ENCODE measurements at places on chromosomes 4 and X.

DNA sequence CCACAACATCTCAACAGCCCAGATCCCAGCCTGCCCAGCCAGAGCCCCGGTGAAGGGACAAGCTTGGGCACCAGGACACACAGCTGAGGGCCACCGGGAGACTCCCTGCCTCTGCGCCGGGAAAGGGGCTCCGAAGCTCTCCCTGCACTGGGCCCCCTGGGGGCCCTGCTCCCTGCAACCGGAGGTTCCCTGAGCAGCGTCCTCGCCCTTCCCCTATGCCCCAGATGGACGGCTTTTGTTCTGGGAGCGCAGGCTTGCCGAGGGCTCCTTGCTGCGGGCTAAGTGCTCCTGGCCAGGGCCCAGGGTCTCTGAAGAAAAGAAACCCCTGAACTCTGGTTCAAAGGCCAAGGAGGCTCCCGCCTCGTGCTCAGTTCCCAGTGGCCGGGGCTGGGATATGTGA lies 899 bp upstream of the ZFP92 start:
- DNase-seq: no peak

GRCh38 chr4:84683064-84683850 lies 100.3 kb downstream of the CDS1 start:
- DNase-seq: no peak

DNA sequence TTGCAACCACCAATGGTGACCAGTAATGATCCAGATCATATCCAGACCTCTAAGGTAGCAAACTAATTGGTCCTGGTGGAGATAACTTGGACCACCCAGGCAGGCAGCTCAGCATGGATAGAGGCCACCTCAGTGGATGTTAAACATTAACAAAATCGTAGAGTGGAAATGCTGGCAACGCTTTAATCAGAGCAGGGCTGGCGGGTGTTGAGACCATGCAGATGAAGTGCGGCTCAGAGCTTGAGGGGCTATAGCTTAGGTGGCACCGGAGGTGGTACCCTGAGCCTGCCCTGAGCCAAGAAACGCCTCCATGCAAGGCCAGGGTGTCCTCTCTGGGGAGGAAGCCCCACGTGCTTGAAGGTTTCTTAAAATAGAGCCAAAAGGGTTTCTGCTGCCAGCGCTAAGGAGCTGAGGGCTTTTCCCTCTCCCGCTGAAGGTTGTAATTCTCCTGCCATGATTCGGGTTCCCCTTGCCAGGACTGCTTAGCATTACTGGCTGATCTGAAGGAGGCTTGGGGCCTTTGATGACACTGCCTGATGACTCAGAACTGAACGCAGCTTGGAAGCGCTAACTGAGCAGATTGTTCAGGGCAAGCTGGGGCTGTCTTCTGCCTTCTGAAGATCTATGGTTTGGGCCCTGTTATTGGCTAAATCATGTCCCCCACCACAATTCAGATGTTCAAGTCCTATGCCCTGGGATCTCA lies 177.8 kb upstream of the ATP6AP2 start:
- no peak for DNase-seq

DNA sequence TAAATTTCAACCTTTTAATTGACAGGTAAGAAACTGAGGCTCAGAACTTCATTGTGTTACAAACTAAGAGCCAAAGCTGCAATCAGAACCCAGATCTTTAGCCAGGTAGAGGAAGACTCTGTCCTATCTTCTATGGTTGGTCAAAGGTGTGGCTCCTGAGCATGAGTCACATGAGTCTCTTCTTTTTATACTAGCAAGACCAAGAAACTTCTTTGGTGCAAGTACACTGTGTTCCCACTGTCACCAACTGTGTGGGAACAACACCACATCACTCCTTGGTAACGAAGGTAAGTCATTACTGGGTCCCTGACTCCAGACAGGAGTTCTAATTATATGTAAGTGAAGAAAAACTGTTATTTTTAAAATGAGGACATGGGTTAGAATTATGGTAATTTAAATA lies 290.1 kb downstream of the INPP4B start:
- DNase-seq: no peak

DNA sequence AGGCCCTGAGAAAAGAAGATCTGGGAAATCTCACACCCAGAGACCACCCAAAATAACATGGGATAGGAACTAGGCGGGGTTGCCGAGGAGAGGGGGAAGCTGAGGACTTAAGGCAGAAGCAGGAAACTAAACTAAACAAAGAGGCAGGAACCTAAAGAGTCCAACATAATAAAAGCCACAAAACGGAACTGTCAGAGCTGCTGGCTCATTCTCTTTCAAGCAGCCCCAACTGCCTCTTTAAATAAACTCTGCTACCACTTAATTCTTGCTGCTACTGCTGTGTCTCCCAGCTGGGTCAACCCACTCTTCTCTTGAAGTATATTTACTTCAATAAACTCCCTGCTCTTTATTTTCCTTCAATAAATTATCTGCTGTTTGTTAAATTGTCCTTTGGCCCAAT lies 44.5 kb downstream of the MAGEB16 start:
- DNase-seq: peak; percentile 19

GRCh38 chr4:120109406-120109805 lies 42.8 kb upstream of the MAD2L1 start:
- DNase-seq: no peak

DNA sequence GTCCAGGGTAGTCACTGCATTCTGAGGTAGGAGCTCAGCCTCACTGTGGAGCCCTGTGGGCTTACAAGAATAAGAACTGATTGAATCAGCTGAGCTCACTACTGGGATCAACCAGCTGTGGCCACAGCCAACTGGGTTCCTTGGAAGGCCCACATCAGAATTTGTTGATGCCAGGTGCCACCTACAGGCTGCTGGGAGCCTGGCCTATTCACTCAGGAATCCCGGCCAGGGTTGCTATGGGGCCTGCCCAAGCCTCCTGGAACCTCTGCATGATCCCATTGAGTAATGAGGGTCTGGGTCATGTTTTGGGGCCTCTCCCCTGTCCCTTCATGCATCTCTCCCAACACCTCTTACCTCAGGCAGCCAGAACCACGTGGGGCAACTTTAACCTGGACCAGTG lies 53.9 kb upstream of the KIAA1210 start:
- no peak for DNase-seq
